ENCODE measurements at places on chromosomes 11 and 22. TPM values are rescaled to one million over a fixed set of nuclear protein-coding genes. Genes with fewer than 3 reads are reported as not detected.

DNA sequence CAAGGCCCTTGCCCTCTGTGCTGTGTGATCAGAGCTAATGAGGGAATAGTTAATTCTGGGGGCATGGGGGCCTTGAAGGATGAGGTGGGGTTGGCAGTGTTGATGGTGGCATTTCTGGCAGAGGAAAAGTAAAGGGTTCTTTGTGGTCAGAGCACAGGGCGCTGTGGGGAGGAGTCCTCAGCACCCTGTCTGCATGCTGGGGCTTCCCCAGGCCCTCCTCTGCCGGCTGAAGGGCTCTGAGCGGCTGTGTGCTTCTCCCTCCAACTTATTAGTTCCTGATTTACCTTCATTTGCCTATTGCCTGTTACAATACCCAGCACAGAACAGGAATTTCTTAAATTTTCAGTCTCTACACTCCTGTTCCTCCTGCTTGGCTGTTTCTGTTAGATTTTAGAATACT, 122.8 kb downstream of the HIPK3 start:
- no peak for DNase-seq

- DNase-seq, result peak; percentile 41
Measured at GRCh38 chr22:44098966-44099530, 74.9 kb downstream of the PARVB start.

GRCh38 chr22:31496735-31497146, 405 bp downstream of the SFI1 start:
- peak; percentile 29 for DNase-seq

DNA sequence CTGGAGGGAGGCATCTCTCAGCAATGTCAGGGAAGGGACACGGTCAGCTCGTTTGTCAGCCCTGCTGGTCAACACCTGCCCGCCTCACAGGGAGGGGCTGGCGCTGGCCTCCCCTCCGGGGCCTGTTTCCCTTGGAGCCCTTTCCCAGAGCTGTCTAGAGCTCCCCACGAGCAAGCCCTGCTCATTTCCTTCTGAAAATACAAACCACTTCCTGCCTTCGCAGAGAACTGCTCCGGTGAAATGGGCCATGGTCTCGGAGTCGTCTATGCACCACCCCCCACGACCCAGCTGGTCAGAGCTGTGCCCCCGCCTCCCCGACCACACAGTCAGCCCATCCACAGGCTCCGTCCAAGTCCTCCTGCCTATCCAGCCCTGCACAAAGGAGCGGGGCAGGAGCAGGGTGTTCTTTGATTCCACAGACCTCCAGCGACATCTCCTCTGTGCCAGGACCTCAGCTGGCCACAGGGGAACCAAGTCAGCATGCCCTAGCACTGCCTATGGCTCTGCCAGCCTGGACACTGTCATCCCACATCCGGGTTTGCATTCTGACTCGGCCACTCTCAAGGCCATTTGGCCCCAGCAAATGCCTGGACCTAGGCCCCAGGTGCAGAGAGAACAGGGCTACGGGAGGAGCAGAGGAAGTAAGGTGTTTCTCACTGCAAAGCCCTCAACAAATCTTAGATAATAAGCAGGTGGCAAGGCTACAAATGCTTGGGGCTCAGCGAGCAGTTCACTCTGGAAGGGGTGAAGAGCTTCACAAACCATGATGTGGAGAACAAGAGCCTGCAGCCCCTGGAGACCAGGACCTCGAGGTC, 82.1 kb upstream of the WNT11 start:
- no peak for DNase-seq

OR8D1 gene
- not detected for polyA plus RNA-seq
